ENCODE measurements at places on chromosomes 4 and X. TPM values are rescaled to one million over a fixed set of nuclear protein-coding genes. Genes with fewer than 3 reads are reported as not detected.

DNA sequence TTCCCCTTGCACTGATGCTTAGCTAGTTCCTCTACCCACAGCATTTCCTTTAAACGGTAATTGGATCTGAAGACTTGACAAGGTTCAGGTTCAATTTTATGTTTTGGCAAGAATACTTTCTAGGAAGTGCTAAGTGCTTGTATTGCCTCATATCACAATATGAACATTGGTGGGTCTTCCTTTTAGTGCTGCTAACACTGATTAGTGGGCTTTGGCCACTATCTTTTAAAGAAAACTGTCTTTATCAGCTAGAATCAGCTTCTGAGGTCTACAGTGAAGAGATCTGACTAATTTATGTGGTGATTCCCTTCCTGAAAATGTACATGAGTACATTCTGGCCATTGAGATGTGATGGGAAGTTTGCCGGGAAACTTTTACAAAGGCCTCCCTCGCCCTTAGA, 316.7 kb upstream of the KLF3 start:
- H3K36me3 ChIP-seq, result peaks cover 20% of the 10 kb centered on the region
- no peaks in the 10 kb centered on the region for H3K4me1 ChIP-seq
- H3K27ac ChIP-seq, result no peak overlapping the region
- peaks cover 6% of the 10 kb centered on the region for H3K27me3 ChIP-seq

DNA sequence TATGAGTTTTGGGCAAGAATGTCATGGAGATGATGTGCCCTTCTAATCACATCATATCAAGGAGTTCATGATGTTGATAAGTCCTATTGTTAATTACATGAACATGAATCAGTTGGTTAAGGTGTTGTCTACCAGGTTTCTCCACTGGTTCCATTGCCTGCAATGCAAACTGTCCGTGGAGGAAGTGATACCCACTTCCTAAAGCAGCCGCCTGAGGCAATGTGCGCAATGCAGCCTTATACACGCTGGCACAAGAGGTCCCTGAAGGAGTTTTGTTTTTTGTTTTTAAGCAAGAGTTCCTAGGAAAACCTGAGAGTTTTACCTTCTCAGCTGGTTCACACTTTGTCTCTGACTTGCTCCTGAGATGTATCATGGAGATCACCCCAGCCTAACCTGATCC, 5.9 kb upstream of the GPKOW start:
- no peaks in the 10 kb centered on the region for H3K36me3 ChIP-seq
- no peak for DNase-seq
- H3K27me3 ChIP-seq, result peaks cover 5% of the 10 kb centered on the region
- H3K27ac ChIP-seq, result no peak overlapping the region
- H3K4me3 ChIP-seq, result no peak overlapping the region
- no peaks in the 10 kb centered on the region for H3K4me1 ChIP-seq

- no peaks in the 10 kb centered on the region for H3K4me1 ChIP-seq
- no peaks in the 10 kb centered on the region for H3K36me3 ChIP-seq
- no peak overlapping the region for H3K4me3 ChIP-seq
- no peak for DNase-seq
- peaks cover 25% of the 10 kb centered on the region for H3K27me3 ChIP-seq
These were observed 53.0 kb downstream of the GAB1 start for GRCh38 chr4:143389579-143390195.

DNA sequence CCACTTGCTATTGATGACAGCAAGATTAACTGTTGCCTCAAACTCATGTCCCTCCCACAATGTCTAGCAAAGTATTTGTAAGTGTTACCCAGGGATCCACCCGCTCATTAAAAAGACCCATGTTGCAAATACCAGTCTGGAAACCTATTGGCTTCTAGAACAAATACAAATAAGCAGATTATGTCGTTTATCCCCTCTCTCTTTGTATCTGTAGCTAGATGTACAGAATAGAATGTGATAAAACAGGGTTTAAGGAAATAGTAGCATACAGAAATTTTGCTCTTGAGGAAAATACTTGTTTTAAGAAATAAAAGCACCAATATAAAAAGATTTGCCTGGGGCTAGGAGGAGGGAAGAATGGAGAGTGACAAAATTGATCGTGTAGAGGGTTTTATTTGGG, 142.7 kb upstream of the ZIC3 start:
- no peak overlapping the region for H3K27ac ChIP-seq
- no peak overlapping the region for H3K4me3 ChIP-seq
- peaks cover 78% of the 10 kb centered on the region for H3K27me3 ChIP-seq
- no peak for DNase-seq

GRCh38 chr4:174438711-174439110, 83.6 kb downstream of the HPGD start:
- no peak overlapping the region for H3K27ac ChIP-seq
- no peaks in the 10 kb centered on the region for H3K27me3 ChIP-seq

- no peaks in the 10 kb centered on the region for H3K36me3 ChIP-seq
- no peak overlapping the region for H3K27ac ChIP-seq
- DNase-seq, result no peak
- H3K4me1 ChIP-seq, result no peaks in the 10 kb centered on the region
- H3K27me3 ChIP-seq, result no peaks in the 10 kb centered on the region
- H3K4me3 ChIP-seq, result no peak overlapping the region
These were observed 235.0 kb downstream of the MAML3 start for GRCh38 chr4:139919004-139919403.

GRCh38 chr4:26782168-26782829, 78.3 kb upstream of the STIM2 start:
- H3K27me3 ChIP-seq, result no peaks in the 10 kb centered on the region
- DNase-seq, result no peak
- H3K4me3 ChIP-seq, result no peak overlapping the region
- H3K27ac ChIP-seq, result no peak overlapping the region
- H3K4me1 ChIP-seq, result peaks cover 5% of the 10 kb centered on the region

- H3K27ac ChIP-seq, result no peak overlapping the region
- H3K4me1 ChIP-seq, result no peaks in the 10 kb centered on the region
- no peak for DNase-seq
- no peaks in the 10 kb centered on the region for H3K36me3 ChIP-seq
These were observed 38.9 kb downstream of the CNGA2 start for GRCh38 chrX:151773434-151773833.

GRCh38 chr4:3821580-3822229, 55.5 kb downstream of the ADRA2C start:
- no peaks in the 10 kb centered on the region for H3K4me1 ChIP-seq
- no peaks in the 10 kb centered on the region for H3K27me3 ChIP-seq
- no peak for DNase-seq
- no peaks in the 10 kb centered on the region for H3K36me3 ChIP-seq
- no peak overlapping the region for H3K27ac ChIP-seq

- no peaks in the 10 kb centered on the region for H3K36me3 ChIP-seq
- no peaks in the 10 kb centered on the region for H3K27me3 ChIP-seq
- H3K27ac ChIP-seq, result no peak overlapping the region
- no peak for DNase-seq
- no peak overlapping the region for H3K4me3 ChIP-seq
These were observed 315.6 kb downstream of the ARHGAP24 start for GRCh38 chr4:85790582-85790981.

DNA sequence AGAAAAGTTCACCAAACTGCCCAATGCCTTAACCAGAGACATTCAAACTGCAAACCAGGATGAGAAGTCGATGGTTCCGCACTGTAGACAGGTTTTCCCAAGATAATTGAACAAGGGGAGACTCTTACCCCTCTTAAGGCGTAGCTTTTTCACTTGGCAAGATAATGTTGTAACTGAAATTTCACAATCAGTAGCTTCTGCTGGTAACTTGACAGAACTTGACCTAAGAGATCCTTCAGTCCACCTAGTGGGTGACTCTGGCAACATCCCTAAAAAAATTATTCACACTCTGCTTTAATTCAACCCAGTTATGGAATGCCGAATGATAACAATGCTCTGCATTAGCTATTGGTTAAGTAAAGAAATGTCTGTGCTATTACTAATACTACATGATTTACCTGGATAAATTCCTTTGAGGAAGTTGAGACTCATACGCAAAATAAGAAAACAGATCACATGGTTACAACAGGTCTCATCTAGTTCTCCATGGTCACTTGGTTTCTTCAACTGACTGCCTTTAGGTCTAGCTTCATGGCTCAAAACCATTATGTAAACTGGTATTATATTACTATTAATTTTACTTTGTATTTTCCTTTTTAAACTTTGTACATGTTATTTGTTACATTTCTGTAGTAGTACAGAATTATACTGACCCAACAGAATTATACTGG, 9.1 kb downstream of the ELF2 start:
- H3K27ac ChIP-seq, result no peak overlapping the region
- H3K36me3 ChIP-seq, result no peaks in the 10 kb centered on the region
- no peak for DNase-seq
- H3K27me3 ChIP-seq, result no peaks in the 10 kb centered on the region

- peaks cover 12% of the 10 kb centered on the region for H3K27me3 ChIP-seq
- no peaks in the 10 kb centered on the region for H3K4me1 ChIP-seq
- H3K27ac ChIP-seq, result no peak overlapping the region
- no peak for DNase-seq
These were observed 136.1 kb downstream of the MSL3 start for GRCh38 chrX:11893933-11894710.

DNA sequence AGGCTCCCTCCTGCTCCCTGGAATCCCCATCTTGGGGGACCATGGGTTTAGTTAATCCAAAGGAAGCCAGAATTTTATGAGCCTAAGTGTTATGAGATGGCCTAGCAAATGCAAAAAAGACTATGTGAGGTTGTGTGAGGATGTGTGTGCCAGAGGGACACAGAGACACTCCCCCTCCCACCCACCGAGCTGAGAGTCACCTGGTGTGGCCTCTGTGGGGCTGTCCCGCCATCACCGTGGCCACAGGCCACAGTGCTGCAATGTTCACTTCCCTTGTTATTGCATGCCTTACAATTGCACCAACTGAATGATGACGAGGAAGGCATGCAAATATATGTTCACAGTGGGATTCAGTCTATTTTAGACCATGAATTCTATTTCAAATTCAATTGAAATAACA, 601 bp upstream of the FGFBP2 start:
- DNase-seq, result peak; percentile 85
- peak overlapping the region; percentile 76 for H3K4me3 ChIP-seq
- peaks cover 36% of the 10 kb centered on the region for H3K4me1 ChIP-seq
- peaks cover 12% of the 10 kb centered on the region for H3K27me3 ChIP-seq
- H3K27ac ChIP-seq, result no peak overlapping the region
- H3K36me3 ChIP-seq, result peaks cover 2% of the 10 kb centered on the region

DNA sequence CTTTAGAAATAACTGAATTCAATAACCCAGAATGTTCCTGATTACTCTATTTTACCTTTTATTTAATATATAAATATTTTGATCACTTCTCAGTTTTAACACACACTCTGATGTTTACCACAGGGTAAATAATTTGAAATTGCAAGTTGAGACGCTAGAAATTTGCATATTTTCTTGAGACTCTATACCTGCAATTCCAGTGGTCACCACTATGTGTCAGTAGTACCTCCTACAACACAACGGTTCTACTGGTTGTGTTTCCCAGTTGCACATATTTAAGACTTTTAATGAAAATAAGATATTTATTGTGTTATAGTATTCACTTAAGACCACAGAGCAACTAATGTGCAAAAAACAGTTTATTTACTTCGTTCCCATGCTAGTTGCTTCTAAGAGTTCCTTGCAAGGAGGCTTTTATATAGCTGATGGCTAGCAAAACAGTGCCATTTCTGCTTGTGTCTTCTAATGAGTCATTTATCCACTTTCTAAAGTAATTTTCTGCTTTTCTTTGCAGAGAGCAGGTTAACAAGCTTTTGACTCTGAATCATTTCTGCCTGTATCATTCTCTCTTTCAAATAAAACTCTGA, 98.9 kb upstream of the PDLIM3 start:
- H3K27me3 ChIP-seq, result peaks cover 33% of the 10 kb centered on the region
- peaks cover 5% of the 10 kb centered on the region for H3K4me1 ChIP-seq

DNA sequence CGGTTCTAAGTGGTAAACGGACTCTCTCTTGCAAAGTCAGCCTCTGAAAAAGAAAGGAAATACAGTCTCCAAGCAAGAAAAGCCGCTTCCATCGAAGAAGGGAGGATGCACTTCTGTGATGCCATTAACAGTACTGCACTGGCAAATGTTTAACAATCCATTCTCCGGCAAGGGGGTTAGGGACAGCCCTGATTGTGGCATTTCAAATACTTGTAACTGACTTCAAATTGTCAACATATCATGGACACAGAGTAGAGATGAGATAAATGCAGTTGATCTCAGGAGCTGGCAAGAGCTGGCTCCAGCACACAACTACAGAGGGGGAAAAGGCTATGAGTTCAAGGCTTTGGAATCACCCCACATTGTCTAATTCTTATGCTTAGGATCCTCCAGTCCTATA, 146.8 kb downstream of the SLC7A11 start:
- H3K36me3 ChIP-seq, result no peaks in the 10 kb centered on the region
- no peak for DNase-seq
- H3K4me1 ChIP-seq, result no peaks in the 10 kb centered on the region
- no peak overlapping the region for H3K4me3 ChIP-seq
- no peak overlapping the region for H3K27ac ChIP-seq

GRCh38 chr4:95729596-95729995, 110.3 kb upstream of the PDHA2 start:
- H3K36me3 ChIP-seq, result no peaks in the 10 kb centered on the region
- H3K27me3 ChIP-seq, result no peaks in the 10 kb centered on the region
- H3K4me1 ChIP-seq, result no peaks in the 10 kb centered on the region
- no peak overlapping the region for H3K4me3 ChIP-seq
- H3K27ac ChIP-seq, result no peak overlapping the region
- DNase-seq, result no peak

DNA sequence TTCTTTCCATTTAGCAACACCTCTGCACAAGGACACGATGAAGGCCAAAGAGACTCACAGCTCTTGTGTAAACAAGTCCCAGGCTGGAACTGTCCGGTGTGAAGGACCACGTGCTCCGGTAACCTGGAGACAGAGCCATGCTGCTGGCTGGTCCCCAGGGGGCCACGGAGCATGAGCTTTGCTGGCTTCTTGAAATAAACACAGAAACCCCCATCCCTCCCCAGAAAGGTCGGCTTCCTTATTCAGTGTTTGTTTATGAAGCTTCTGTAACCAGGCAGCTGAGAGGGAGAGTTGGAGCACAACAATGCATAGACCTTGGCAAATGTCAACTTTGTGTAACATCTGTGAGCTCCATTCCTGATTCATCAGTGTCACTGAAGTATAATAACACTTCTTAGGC, 109.4 kb downstream of the GPR143 start:
- no peak for DNase-seq
- peaks cover 3% of the 10 kb centered on the region for H3K36me3 ChIP-seq
- H3K27me3 ChIP-seq, result no peaks in the 10 kb centered on the region
- H3K4me3 ChIP-seq, result no peak overlapping the region
- no peak overlapping the region for H3K27ac ChIP-seq

GRCh38 chr4:182808673-182809416, 108.3 kb downstream of the DCTD start:
- peak; percentile 63 for DNase-seq
- H3K36me3 ChIP-seq, result peaks cover 11% of the 10 kb centered on the region
- H3K4me3 ChIP-seq, result peak overlapping the region; percentile 11
- peaks cover 10% of the 10 kb centered on the region for H3K27me3 ChIP-seq

GRCh38 chr4:123265443-123265842, 131.2 kb upstream of the SPRY1 start:
- no peak overlapping the region for H3K27ac ChIP-seq
- H3K4me1 ChIP-seq, result no peaks in the 10 kb centered on the region
- H3K4me3 ChIP-seq, result no peak overlapping the region
- no peak for DNase-seq

Gene TMEM255A
- not detected for total RNA-seq

Gene PASD1
- total RNA-seq, result not detected

Gene TLR1
- 3.2 TPM for total RNA-seq

Gene RTL5
- total RNA-seq, result 0.74 TPM

Gene TEX11
- 0.22 TPM for total RNA-seq

Gene BBS12
- 4.4 TPM for total RNA-seq

Gene DCX
- not detected for total RNA-seq

Gene PCDH11X
- total RNA-seq, result not detected
